Right lobe of liver (tissue), 6 donors: ENCODE measurements at places on chromosomes 7 and 10.

GRCh38 chr7:18429547-18429946 lies 66.0 kb upstream of the HDAC9 start:
- DNase-seq, result no peak
- H3K27ac ChIP-seq, result no peak overlapping the region
- no peaks in the 10 kb centered on the region for H3K4me1 ChIP-seq
- H3K4me3 ChIP-seq, result no peak overlapping the region
- H3K36me3 ChIP-seq, result no peaks in the 10 kb centered on the region

- H3K27me3 ChIP-seq, result no peaks in the 10 kb centered on the region
- H3K4me3 ChIP-seq, result no peak overlapping the region
- H3K27ac ChIP-seq, result no peak overlapping the region
- no peaks in the 10 kb centered on the region for H3K36me3 ChIP-seq
- no peak for DNase-seq
Observed at GRCh38 chr10:131930586-131931330, 29.9 kb downstream of the PPP2R2D start.

GRCh38 chr10:36634916-36635315 lies 490.5 kb upstream of the ANKRD30A start:
- DNase-seq, result no peak
- no peaks in the 10 kb centered on the region for H3K27me3 ChIP-seq
- H3K4me3 ChIP-seq, result no peak overlapping the region
- no peaks in the 10 kb centered on the region for H3K36me3 ChIP-seq

- H3K4me3 ChIP-seq, result no peak overlapping the region
- no peak overlapping the region for H3K27ac ChIP-seq
- H3K27me3 ChIP-seq, result no peaks in the 10 kb centered on the region
- no peak for DNase-seq
- no peaks in the 10 kb centered on the region for H3K36me3 ChIP-seq
Observed at GRCh38 chr10:58892031-58892531, 284.4 kb upstream of the PHYHIPL start.

DNA sequence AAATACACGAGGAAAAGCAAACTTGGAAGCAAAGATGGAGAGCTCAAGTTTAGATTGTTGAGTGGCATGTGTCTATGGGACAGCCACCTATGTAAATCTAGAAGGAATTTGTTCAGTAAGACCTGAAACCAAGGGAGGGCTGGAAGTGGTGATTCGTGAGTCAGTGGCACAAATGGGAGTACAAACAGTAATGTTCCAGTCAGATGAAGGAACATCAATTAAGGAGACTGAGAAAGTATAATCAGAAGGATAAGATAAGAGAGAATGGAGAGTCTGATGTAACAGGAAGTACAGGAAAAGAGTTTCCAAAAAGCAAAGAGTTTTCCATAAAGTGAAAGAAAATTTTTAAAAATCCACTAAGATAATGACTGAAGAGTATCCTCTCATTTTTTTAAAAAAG lies 544.2 kb downstream of the KIF20B start:
- H3K27me3 ChIP-seq, result no peaks in the 10 kb centered on the region
- no peak overlapping the region for H3K4me3 ChIP-seq
- no peak for DNase-seq
- H3K36me3 ChIP-seq, result no peaks in the 10 kb centered on the region
- no peak overlapping the region for H3K27ac ChIP-seq
- no peaks in the 10 kb centered on the region for H3K4me1 ChIP-seq

DNA sequence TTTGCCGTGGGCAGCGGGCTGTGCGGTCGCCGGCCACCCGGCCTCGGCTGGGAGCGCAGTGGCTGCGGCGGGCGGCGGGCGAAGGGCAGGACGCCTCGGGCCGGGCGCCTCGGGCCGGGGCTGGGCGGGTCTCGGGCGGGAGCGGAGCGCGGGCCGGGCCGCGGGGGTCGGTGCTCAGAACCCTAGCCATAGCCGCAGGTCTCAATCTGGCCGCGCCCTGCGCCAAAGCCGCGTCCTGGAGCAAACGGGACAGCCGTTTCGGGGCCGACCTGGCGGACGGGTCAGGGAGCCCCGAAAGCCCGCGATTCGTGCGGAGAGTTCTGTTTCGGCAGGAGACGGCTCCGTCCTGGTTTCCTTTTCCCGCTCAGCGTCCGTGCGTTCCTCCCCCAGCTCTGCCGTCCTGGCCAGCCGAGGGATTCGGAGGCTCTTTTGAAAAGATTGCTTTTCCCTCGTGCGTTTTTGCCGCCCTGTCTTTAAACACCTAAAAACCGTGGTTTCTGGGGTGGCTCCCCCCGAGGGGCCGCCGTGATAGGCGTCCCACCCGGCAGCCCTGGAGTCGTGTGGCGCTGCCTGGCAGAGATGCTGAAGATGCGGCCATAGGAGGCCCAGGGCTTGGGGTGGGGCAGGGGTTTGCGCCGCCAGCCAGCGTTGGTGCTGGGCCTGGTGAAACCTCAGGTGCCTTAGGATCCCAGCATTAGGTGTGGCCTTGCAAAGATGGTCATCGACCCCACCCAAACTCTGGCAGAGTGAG lies 727 bp downstream of the RET start:
- no peaks in the 10 kb centered on the region for H3K4me1 ChIP-seq
- H3K4me3 ChIP-seq, result peak overlapping the region; percentile 48
- H3K36me3 ChIP-seq, result no peaks in the 10 kb centered on the region
- no peak overlapping the region for H3K27ac ChIP-seq
- DNase-seq, result no peak

DNA sequence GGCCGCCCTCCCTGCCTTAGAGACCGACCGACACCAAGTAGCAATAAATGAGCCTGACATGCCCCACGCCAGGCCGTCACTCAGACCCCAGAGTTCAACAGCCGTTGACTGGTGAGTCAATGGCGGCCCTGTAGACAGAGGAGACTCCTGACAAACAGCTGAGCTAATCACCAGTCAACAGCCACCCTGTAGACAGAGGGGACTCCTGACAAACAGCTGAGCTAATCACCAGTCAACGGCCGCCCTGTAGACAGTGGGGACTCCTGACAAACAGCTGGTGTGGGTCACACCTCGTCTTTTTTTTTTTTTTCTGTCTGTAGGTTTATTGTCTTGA lies 16.9 kb upstream of the KNDC1 start:
- no peaks in the 10 kb centered on the region for H3K36me3 ChIP-seq
- H3K4me1 ChIP-seq, result no peaks in the 10 kb centered on the region
- H3K4me3 ChIP-seq, result no peak overlapping the region
- peak; percentile 13 for DNase-seq
- H3K27ac ChIP-seq, result no peak overlapping the region

DNA sequence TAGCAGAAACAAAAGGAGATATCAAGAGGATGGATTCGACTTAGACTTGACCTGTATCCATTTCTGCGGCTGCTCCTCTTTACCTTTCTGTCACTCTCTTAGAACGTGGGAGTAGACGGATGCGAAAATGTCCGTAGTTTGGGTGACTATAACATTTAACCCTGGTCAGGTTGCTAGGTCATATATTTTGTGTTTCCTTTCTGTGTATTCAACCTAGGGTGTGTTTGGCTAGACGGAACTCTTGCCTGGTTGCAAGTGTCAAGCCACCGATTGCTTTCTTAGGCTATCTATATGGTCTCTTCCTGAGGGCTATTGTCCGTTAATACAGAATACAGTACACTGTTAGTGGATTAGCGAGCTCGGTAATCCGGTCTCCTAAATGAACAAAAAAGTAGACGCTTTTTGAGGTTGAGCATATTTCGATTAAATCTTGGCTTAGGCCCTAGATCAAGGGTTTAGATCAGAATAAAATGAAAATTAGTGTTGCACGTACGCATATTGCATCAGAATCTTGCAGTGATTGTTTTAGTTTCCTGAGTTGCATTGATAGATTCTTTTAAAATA lies 1.2 kb downstream of the PTEN start:
- peak overlapping the region; percentile 98 for H3K27ac ChIP-seq
- H3K4me1 ChIP-seq, result no peaks in the 10 kb centered on the region
- no peak for DNase-seq
- H3K36me3 ChIP-seq, result no peaks in the 10 kb centered on the region

DNA sequence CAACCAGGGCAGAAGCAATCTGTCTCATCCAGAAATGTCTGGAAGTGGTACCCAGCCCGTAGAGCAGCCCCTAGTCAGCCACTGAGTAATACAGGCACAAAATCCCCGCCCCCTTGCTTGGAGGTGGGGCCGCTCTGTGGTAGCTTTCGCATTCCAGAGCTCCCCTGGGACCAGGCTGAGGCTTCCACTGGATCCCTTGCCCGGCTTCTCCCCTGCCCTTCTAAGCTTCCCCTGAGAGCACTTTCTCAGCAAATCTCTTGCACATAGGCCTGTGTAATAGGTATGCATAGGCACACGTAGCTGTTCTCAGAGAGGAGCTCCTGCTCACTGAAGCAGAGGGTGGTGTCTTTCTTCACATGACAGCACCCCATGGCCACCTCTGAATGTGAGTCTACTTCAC lies 144.2 kb downstream of the BMS1 start:
- no peak overlapping the region for H3K4me3 ChIP-seq
- no peak for DNase-seq
- H3K4me1 ChIP-seq, result no peaks in the 10 kb centered on the region
- no peaks in the 10 kb centered on the region for H3K36me3 ChIP-seq

GRCh38 chr7:84200859-84201258 lies 6.3 kb upstream of the SEMA3A start:
- H3K36me3 ChIP-seq, result no peaks in the 10 kb centered on the region
- no peaks in the 10 kb centered on the region for H3K4me1 ChIP-seq
- no peaks in the 10 kb centered on the region for H3K27me3 ChIP-seq
- H3K4me3 ChIP-seq, result no peak overlapping the region
- no peak overlapping the region for H3K27ac ChIP-seq

- H3K36me3 ChIP-seq, result peaks cover 2% of the 10 kb centered on the region
- H3K4me3 ChIP-seq, result peak overlapping the region; percentile 74
- DNase-seq, result peak; percentile 59
- H3K27ac ChIP-seq, result peak overlapping the region; percentile 91
Observed at GRCh38 chr10:12194752-12195271, 879 bp downstream of the NUDT5 start.

- no peak overlapping the region for H3K4me3 ChIP-seq
- no peaks in the 10 kb centered on the region for H3K4me1 ChIP-seq
- no peak overlapping the region for H3K27ac ChIP-seq
- no peak for DNase-seq
- no peaks in the 10 kb centered on the region for H3K36me3 ChIP-seq
Observed at GRCh38 chr10:127971963-127972615, 65.2 kb downstream of the PTPRE start.

DNA sequence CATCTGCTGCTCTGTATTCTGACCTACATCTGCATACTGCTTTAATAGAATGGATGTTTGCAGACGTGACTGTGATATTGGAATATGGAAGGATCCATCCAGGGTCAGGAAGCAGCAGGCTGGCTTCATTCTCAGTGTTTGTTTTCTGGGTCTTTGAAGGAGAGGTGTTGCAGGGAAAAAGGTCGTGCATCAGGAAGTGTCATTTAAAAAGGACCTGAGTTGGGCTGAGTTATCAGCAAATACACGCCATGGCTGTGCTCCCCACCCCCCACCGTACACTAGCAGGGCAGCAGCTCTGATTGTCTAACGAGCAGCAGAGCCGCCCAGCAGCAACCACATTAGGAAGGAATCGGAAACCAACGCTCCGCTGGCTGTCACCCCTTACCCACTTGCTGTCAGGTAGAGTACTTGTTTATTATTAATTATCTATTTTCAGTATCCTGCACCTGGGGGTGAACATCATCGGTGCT lies 63.1 kb upstream of the STEAP1B start:
- H3K4me3 ChIP-seq, result no peak overlapping the region
- DNase-seq, result no peak
- H3K36me3 ChIP-seq, result no peaks in the 10 kb centered on the region

- peaks cover 22% of the 10 kb centered on the region for H3K27me3 ChIP-seq
- no peak for DNase-seq
- H3K36me3 ChIP-seq, result no peaks in the 10 kb centered on the region
- no peak overlapping the region for H3K4me3 ChIP-seq
- H3K27ac ChIP-seq, result no peak overlapping the region
- peaks cover 5% of the 10 kb centered on the region for H3K4me1 ChIP-seq
Observed at GRCh38 chr10:22342421-22342820, 2.9 kb upstream of the SPAG6 start.

DNA sequence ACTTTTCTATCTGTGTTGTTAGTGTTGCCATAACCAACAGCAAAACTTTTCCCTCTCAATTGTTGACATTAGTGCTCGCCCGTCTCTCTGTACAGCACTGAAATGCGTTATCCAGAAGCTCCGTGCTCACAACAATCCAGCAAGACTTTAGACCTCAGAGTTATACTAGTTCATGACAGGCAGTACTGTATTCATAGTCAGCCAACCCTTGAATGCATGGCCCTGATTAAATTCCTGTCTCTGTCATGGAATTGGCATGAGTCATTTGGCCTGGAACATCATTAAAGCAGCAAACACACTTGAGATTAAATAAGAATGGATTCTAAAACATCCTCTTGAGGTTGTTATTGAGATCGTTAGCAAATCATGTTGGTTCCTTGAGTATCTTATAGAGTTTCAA lies 405.5 kb upstream of the C7orf33 start:
- DNase-seq, result no peak
- H3K4me3 ChIP-seq, result no peak overlapping the region
- H3K4me1 ChIP-seq, result no peaks in the 10 kb centered on the region
- H3K27ac ChIP-seq, result no peak overlapping the region

DNA sequence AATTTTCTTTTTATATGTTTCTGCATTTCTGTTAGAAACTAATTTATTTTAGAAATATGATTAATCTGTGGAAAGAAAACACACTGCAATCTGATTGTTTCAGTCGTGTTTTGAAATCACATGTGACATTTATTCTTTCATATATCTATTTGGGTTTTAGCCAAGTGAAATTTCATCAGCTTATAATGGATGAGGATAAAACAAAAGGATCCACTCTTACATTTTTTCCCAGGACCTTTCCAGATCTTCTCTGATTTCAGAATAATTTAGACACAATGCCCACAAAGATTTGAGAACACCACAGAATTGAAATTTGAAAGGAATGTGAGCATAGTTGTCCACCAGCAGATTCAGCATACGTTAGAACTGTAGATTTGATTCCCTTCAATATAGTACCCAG lies 29.1 kb downstream of the CBLL1 start:
- H3K27ac ChIP-seq, result no peak overlapping the region
- no peak overlapping the region for H3K4me3 ChIP-seq
- no peaks in the 10 kb centered on the region for H3K4me1 ChIP-seq
- no peaks in the 10 kb centered on the region for H3K36me3 ChIP-seq
- DNase-seq, result no peak

DNA sequence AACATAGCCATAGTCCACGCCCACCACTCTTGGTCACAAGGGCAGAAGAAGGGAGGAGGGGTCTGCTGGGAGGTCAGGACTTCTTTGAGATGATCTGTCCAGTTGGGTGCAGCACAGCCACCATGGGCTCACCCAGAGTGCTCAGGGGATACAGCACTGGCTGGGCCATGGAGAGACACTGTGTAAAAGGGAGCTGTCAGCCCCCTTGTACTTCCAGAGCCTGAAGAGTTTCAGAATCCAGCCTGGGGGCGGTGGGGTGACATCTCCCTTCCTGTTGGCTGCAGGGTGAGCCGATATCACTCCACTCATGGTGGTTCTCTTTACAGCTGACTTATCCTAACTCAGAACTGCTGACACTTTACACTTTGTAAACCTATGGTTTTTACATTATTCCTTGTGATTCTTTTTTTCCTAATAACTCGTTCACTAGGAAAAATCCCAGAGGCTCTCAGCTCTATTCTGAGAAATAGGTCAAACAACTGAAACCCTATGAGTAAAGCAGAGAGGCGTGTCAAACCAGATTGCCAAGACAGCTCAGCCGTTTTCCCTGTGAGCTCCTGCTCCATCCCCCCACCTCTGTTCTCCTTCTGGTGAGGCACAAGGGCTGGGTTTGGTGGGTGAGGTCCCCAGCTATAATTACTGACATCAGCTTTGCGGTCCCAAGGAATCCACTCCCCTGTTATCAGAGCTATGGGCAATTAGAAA lies 3.2 kb upstream of the MRPS24 start:
- no peak for DNase-seq
- peaks cover 10% of the 10 kb centered on the region for H3K4me1 ChIP-seq
- H3K36me3 ChIP-seq, result peaks cover 11% of the 10 kb centered on the region
- H3K4me3 ChIP-seq, result no peak overlapping the region
- no peak overlapping the region for H3K27ac ChIP-seq
- H3K27me3 ChIP-seq, result no peaks in the 10 kb centered on the region
